Activated CD4-positive, alpha-beta T cell treated with anti-CD3 and anti-CD28 coated beads, Interleukin-2, amount 50 U/mL, for 4 hours (primary cell): ENCODE measurements at places on chromosomes 3 and 15.

GRCh38 chr15:52221730-52222129 is 30.5 kb upstream of the GNB5 start:
- no peak for DNase-seq

GRCh38 chr3:42814914-42815507 is 5.8 kb downstream of the ACKR2 start:
- no peak for DNase-seq

DNA sequence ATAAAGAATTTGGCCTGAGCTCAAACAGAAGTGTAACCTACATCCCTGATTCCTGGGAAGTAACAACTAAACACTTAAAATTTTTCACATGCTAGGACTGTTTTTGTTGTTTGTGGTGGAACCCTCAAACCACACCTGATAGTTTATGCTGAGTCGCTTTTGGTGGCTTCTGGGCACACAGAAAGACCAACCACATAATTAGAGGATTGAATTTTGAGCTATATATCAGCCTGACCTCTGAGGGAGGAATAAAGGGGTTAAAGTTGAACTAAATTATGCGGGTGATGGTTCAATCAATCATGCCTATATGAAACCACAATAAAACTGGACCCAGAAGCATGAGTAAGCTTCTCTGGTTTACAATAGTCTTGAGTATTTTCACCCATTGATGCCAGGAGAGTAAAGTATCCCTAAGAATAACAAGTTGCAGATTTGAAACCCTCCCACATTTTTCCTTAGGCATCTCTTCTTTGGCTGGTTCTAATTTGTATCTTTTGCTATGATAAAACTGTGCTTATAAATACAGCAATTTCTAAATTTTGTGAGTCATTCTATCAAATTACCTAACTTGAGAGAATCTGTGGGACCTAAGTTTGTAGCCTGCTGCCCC is 1304.5 kb upstream of the GBE1 start:
- DNase-seq: no peak

DNA sequence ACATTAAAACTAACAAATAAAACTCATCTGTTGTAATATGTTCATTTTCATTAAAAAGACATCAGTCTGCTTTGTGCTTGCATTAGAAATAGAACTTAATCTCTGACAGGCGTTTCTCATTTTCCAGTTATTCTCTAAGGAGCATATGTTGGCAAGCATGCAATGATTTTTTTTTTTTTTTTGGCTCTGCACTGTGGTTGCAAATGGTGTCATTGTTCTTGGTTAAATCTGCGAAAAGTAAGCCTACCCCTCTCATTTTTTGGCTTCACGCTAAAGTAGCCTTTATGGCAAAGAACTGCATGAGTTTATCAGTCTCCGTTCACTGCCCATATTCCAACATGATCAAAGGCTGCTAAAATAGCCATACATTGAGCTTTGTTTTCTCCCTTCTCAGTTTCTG is 403.2 kb downstream of the MECOM start:
- no peak for DNase-seq

DNA sequence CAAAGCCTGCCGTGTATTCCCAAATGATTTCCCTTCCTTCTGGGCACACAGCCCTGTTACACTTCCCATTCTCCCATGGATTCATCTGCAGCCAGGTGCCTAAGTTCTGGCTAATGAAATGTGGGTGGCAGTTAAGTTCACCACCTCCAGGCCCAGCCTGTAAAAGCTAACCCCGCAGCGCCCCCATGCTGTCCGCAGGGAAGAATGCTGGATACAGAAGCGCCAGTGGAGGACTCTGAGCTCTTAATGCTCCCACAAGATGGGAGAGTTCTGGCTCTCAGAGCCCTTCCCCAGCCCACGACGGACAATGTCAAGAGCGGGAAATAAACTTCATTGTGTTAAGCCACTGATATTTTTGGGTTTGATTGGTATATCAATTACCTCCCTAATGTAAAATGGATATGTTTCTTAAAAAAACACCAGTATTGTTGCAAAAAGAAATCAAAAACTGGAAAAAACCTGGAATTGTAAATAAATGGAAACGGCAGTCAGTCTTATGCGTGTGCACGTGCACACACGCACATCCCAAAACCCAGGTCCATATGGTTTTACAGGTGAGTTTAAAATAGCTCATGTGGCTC is 37.7 kb upstream of the FGD5 start:
- no peak for DNase-seq

DNA sequence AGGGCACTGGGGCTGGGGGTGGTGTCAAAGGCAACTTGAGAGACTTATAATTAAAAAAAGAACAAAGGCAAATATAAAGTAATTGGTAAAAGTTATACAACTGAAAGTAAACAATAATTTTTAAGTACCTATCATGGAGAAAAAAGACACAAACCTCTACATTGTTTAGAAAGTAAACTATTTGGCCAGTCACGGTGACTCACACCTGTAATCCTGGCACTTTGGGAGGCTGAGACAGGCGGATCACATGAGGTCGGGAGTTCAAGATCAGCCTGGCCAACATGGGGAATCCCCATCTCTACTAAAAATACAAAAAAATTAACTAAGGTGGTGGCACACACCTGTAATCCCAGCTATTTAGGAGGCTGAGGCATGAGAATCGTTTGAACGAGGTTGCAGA is 25.8 kb downstream of the RPSA start:
- DNase-seq: no peak

- no peak for DNase-seq
Measured at GRCh38 chr3:141326123-141326522, 42.2 kb upstream of the ZBTB38 start.

- no peak for DNase-seq
Measured at GRCh38 chr3:180979961-180980360, 9.6 kb downstream of the DNAJC19 start.

DNA sequence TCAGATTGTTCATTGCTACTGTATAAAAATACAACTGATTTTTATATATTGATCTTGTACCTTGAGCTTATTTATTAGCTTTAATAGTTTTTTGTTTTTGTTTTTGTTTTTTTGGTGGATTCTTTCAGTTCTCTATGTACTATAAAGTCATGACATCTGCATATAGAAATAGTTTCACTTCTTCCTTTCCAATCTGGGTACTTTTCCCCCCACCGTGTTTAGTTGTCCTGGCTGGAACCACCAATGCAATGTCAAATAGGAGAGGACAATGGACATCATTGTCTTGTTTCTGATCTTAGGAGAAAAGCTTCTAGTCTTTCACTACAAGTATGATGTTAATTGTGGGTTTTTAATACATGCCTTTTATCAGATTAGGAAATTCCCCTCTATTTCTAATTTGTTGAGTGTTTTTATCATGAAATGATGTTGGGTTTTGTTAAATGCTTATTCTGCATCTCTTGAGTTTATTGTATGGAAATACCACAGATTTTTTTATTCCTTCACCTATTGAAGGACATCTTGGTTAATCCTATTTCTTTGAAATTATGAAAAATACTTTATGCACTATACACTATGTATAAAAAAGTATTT is 2.8 kb upstream of the XCR1 start:
- no peak for DNase-seq

GRCh38 chr15:42201801-42202200 is 6.3 kb downstream of the VPS39 start:
- DNase-seq: no peak

DNA sequence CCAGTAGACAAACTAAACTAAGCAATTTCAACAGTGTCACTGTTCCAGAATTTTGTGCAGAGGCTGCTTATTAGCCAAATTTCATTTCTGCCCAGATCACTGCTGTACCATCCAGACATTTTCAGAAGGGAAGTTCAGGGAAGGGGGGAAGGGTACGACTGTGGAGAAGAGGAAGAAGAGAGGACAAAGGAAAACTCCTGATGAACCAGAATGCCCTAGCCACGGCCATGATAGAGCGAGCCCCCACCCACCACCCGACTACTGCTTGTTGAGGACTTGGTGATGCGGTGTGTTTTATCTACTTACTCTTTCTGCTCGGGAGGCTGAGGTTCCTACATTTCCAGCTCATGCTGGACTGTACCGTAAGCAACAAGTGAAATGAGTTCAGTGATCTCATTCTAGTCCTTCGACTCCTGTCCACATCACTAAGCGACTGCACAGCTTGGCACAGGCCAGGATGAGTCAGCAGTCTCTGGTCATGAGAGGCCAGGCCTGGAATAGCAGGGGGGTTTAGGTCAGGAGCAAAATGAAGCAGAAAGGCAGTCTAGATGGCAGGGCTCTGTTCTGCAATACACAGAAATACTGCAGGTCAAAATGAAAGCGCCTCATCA is 330.8 kb downstream of the TIGIT start:
- no peak for DNase-seq

DNA sequence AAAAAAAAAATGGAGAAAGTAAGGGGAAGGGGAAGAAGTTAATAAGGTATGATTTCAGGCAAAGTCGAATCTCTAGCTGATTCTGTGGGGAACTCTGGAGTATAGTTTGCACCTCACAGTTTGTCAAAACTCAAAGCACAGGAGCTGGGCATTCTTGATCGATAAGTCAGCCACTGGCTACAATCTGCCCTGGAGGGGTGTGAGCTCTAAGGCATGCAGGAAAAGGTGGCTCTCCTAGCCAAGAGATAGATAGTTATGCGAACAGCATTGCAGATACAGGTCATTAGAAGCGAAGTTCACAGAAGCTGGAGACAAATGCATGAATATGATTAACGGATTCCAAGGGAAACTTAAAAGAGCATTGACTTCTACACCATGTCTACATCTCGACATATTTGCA is 952.6 kb downstream of the AGBL1 start:
- DNase-seq: no peak

DNA sequence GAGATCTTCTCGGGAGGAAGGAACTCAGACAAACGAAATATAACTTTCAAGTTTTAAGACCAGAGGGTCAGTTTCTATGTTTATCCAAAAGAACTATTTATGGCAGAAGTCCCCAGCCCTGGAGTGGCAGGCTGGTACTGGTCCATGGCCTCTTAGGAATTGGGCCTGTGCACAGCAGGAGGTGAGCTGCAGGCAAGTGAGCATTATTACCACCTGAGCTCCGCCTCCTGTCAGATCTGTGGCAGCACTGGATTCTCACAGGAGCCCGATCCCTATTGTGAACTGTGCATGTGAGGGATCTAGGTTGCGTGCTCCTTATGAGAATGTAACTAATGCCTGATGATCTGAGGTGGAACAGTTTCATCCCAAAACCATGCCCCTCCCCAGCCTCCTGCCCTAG is 14.3 kb upstream of the HPS3 start:
- no peak for DNase-seq

DNA sequence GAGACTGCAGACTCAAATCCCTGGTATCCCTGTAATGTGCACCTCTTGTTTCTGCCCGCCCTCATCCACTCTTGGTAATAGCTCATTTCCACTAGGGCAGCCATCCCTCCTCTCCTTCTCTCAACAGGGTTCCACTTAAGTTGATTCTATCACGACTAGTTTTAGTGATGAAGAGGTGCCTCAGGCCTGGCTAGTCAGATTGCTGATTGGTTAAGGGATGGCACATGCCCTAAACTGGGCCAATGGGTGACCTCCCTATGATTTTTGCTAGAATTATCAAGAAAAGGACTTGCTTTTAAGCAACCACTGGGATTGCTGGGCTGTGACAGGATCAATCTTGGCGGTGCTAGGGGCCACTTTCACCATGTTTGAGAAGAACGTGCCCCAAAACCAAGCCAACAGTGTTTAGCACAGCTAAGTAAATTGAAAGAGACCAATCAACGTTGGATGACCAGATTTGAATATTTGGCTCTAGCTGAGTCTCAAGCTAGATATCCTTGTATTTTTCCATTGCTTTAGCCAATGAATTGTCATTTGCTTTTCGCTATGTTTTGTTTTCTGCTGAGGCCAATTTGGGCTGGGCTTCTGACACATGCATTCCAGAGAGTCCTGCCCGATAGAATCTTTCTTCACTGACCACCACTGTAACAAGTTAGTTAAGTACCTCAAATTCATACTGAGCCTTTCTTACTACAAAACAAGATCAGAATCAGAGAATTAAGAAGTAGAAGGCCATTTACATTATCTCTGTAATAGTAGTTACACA is 131.0 kb downstream of the PDZRN3 start:
- DNase-seq: no peak

- DNase-seq: no peak
Measured at GRCh38 chr3:173750095-173750494, 352.6 kb downstream of the NLGN1 start.

DNA sequence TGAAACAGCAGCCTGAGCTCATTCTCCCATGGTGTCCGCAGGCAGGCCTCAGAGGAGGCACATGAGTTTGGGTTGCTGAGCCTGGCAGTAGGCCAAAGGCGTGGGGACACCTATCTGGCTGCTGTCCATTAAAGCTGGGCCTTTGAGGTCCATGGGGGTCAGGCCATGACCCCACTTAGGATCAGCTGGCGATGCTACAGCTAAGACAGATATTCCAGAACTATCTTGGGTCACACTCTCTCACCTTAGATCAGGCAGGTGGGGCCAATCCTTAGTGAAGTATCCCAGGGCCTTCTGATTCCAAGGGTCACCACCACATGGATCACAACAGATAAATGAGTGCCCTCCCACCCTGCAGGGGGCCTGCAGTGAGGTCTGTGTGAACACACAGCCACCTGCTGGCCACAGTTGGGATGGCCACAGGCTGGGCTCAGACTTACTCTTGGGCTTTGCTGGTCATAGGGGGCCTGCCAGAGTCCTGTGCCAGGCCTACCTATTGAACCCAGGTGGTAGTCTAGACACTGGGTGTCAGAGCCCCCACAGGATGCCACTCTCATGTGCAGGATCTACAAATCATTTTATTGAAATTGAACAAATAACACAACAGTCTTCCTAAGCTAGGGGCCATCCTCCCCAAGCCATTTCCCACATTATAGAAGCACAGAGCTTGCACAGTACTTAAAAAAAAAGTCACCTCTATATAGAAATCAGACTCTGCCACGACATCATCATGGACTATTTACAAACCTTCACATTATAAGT is 2.0 kb upstream of the HYAL2 start:
- DNase-seq: peak; percentile 46

DNA sequence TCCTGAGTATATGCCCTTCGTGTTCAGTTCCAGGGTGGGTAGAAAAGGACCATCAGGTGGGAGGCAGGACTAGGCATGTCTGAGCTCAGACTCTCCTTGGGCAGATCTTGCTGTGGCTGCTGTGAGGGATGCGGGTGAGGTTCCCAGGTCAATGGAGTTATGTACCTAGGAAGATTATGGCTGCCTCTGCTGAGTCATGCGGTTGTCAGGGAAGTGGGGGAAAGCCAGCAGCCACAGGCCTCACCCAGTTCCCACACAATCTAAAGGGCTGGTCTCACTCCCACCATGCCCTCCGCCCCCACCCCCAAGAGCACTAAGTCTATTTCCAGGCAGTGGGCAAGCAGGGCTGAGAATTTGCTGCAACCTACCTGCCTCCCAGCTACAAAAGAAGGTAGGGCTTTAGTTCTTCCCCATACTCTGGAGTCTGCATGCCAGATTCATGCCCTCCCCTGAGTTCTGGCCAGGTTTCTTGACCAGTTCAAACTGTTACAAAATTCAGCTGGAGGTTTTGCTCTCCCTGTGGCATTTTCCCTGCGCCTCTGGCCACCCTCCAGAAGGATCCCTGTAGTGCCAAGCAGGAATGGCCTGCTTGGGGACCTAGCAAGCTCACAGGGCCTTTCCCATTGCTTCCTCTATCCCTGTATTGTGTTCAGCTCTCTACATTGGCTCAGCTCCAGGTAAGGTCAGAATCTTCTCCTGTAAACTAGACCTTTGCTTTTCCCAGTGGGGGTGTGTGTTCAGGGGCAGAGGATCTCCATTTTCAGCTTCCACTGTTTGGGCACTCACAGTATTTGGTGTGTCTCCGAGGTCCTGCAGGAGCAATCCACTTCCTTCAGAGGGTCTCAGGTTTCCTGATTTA is 12.7 kb upstream of the TMCO5A start:
- no peak for DNase-seq
